COLO829 (cell line): ENCODE measurements at places on chromosomes 5 and 9.

DNA sequence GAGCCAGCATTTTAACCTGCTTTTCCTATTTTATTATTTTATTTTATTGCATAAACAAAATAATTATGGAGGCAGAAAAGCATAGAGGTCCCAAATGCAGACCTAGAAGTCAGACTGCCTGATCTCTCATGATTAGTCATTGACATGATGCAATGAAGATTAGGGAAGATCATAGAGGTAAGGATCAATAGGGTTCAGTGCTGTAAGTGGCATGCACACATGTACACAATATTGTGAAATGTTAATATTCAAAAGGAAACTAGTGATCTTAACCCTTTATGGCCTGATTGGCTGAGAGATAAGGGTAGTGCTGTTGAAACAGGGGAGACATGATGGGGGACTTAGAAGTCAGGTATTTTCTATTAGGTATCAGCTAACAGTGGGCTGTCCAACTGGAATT is 1.1 kb upstream of the FRRS1L start:
- no peak for DNase-seq

DNA sequence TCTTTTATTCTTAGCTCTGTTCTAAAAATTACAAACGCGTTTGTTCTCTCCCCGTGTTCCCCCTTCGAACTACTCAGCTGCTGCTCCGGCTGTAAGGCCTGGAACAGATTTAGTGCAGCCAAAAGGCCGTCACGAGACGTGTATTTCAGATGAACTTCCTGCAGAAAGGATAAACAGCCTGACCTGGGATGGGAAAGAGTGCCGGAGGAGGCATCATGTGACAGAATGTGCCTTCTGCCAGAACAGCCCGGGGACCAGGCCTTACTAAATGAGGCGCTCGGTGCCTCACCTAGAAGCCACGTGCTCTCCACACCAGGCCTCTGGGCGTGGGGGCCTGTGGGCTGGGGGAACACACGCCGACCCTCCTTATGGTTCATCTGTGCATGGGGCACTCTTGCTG is 94.7 kb downstream of the PPARGC1B start:
- DNase-seq = no peak

- no peak for DNase-seq
Measured at GRCh38 chr5:24510523-24510988, 134.2 kb downstream of the CDH10 start.

GRCh38 chr9:86389628-86390027 is 35.4 kb upstream of the TUT7 start:
- no peak for DNase-seq

DNA sequence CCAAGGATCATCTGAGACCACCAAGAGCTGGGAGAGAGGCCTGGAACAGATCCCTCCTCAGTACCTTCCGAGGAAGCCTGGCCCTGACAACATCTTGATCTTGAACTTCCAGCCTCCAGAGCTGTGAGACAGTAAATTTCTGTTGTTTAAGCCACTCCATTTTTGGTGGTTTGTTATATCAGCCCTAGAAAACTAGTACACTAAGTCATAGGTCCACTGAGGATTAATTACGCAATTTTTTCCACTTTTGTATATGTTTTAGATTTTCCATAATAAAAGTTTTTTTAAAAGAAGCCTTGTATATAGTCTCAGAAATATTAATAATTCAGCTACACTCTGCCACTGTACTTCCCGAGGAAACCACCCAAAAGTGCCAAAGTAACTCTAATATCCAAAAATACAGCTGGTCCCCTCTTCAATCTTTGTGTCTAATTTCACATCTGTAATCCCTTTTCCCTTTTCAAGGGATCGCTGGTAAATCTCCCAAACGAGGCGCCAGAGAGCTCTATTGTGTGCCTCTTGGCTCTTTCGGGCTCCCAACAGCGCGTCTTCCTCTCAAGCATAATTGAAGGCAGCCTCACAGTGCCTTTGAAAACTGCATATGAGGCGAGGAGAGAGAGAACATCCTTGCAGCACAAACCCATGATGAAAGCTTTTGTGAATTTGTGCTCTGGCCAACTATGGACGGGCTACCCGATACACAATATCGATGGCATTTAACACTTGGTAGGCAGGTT is 32.7 kb downstream of the PRUNE2 start:
- no peak for DNase-seq
